ENCODE measurements at places on chromosomes 4 and X. TPM values are rescaled to one million over a fixed set of nuclear protein-coding genes. Genes with fewer than 3 reads are reported as not detected.

DNA sequence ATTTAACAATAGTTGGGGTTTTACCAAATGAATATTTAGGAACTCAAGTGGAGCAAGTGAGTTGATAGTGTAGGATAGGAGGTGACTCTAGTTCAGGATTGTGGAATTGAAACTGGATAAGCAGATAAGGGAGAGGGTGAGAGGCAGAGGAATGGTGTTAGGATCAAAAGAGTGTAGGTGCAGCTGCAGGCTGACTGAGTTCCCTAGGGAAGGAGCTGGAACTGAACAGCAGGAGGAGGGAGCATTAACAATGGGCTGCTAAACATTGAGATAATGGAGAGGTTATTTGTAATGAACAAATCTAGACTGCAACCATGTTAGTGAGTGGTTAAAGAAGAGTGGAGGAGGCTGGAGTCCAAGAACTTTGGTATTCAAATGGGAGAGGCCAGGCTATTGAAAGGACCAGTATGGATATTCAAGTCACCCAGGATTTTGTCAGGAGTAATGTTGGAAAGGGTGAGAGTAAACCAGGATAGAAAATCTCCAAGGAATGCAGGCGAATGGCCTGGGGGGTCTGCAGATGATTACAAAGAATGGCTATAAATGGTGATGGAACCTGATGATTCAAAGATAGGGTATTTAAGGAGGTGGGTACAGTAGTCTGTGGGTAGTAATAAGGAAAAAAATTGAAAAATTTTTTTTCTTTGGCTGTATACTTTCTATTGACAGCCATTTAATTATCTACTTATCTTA, 497.1 kb upstream of the TENM3 start:
- H3K36me3 ChIP-seq = no peaks in the 10 kb centered on the region
- H3K27me3 ChIP-seq = no peaks in the 10 kb centered on the region
- no peaks in the 10 kb centered on the region for H3K4me1 ChIP-seq
- no peak for DNase-seq
- no peak overlapping the region for H3K4me3 ChIP-seq
- no peak overlapping the region for H3K27ac ChIP-seq

- no peaks in the 10 kb centered on the region for H3K4me1 ChIP-seq
- no peaks in the 10 kb centered on the region for H3K36me3 ChIP-seq
- H3K27me3 ChIP-seq = no peaks in the 10 kb centered on the region
- no peak overlapping the region for H3K27ac ChIP-seq
- no peak overlapping the region for H3K4me3 ChIP-seq
These were observed 76.8 kb downstream of the EVC2 start for GRCh38 chr4:5631352-5632065.

DNA sequence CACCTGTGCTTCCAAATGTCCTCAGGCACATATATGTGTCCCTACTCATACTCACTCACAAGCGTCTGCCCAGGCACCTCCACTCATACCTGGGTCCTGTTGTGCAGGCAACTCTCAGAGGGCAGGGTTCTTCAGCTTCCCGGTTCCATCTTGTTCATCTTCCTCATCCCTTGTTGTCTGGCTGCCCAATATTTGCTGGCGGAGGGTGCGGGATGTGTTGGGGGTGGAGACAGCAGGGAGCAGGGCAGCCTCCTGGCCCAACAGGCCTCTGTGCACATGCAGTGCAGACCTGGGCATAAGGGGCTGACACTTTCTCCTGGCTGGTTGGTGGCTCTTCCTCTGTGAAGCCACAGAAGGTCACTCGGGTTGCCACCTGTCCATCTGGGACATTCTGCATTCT, 32.1 kb downstream of the NBDY start:
- peaks cover 19% of the 10 kb centered on the region for H3K4me1 ChIP-seq
- peak overlapping the region; percentile 21 for H3K27ac ChIP-seq
- no peaks in the 10 kb centered on the region for H3K36me3 ChIP-seq
- no peak for DNase-seq
- no peaks in the 10 kb centered on the region for H3K27me3 ChIP-seq

DNA sequence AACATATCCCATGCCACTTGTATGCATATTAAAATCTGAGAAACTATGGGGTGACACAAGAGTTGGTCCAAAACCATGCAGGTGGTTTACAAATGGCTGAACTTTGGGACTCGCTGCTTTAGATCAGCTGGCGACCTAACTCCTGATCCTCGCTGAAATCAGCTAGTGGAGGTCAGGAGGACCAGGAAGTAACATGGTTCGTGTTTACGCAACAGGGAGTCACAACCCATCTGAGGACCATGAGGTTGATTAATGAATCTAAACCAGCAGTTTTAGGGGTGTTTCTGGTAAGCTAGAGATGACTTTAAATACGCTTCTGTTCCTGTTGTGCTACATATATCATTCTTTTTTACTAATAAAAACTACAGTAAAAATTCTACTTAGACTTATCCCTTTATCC, 12.9 kb downstream of the TSPAN5 start:
- H3K36me3 ChIP-seq = no peaks in the 10 kb centered on the region
- H3K4me1 ChIP-seq = peaks cover 4% of the 10 kb centered on the region
- H3K27ac ChIP-seq = no peak overlapping the region

GRCh38 chrX:74578137-74578536, 36.3 kb downstream of the RLIM start:
- no peaks in the 10 kb centered on the region for H3K36me3 ChIP-seq
- no peak overlapping the region for H3K4me3 ChIP-seq
- DNase-seq = no peak
- no peak overlapping the region for H3K27ac ChIP-seq
- no peaks in the 10 kb centered on the region for H3K27me3 ChIP-seq

DNA sequence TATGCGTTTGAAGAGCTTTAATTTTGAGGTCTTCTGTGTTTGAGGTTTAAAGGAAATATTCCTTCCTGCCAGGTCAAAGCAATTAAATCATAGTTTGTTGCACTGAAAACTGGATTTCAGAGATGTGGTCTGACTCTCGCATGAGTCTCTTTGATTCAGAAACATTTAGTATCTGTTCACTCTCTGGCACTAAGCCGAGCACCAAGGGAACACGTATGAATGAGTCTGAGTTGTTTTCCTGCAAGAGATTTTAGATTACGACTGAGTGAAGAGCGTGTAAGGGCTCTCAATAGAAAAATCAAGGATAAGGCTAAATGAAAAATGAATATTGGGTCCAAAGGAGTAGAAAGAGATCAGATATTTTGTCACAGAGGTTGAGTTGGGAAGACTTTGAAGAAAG, 875.4 kb upstream of the PRKX start:
- H3K27me3 ChIP-seq = no peaks in the 10 kb centered on the region
- H3K27ac ChIP-seq = no peak overlapping the region
- no peaks in the 10 kb centered on the region for H3K4me1 ChIP-seq
- DNase-seq = no peak
- H3K36me3 ChIP-seq = no peaks in the 10 kb centered on the region
- no peak overlapping the region for H3K4me3 ChIP-seq

DNA sequence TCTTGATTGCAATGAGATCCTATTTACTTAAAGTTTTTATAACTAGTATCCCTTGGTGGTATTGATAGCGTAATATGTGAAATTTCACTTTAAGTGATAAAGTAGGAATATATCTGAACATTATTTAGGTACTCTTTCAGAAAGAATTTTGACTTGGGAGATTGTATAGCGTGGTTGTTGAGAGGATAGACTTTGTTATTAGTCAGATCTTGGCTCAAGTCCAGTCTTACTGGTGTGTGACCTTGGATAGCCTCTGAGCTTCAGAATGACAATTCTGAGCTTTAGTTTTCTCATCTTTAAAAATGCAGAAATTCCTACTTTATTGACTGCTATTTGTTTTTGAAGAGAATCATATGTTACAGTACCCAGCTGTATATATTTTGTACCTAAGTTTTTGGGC, 32.6 kb downstream of the DCK start:
- H3K36me3 ChIP-seq = no peaks in the 10 kb centered on the region
- H3K27me3 ChIP-seq = no peaks in the 10 kb centered on the region
- no peak for DNase-seq
- no peak overlapping the region for H3K4me3 ChIP-seq
- H3K27ac ChIP-seq = no peak overlapping the region
- H3K4me1 ChIP-seq = no peaks in the 10 kb centered on the region

- DNase-seq = no peak
- H3K27me3 ChIP-seq = no peaks in the 10 kb centered on the region
- no peaks in the 10 kb centered on the region for H3K4me1 ChIP-seq
These were observed 14.9 kb upstream of the ANKRD50 start for GRCh38 chr4:124727331-124727890.

- DNase-seq = peak; percentile 19
- H3K36me3 ChIP-seq = peaks cover 6% of the 10 kb centered on the region
- peak overlapping the region; percentile 100 for H3K27ac ChIP-seq
- peaks cover 16% of the 10 kb centered on the region for H3K4me1 ChIP-seq
These were observed 917 bp downstream of the MYL5 start for GRCh38 chr4:675036-675882.

GRCh38 chr4:66736606-66737005, 808.7 kb downstream of the CENPC start:
- DNase-seq = no peak
- no peaks in the 10 kb centered on the region for H3K4me1 ChIP-seq
- H3K4me3 ChIP-seq = no peak overlapping the region
- H3K27ac ChIP-seq = no peak overlapping the region
- H3K36me3 ChIP-seq = no peaks in the 10 kb centered on the region

- H3K4me3 ChIP-seq = no peak overlapping the region
- no peak overlapping the region for H3K27ac ChIP-seq
- no peaks in the 10 kb centered on the region for H3K36me3 ChIP-seq
- no peaks in the 10 kb centered on the region for H3K4me1 ChIP-seq
- no peak for DNase-seq
- no peaks in the 10 kb centered on the region for H3K27me3 ChIP-seq
These were observed 34.2 kb downstream of the VCX3A start for GRCh38 chrX:6500719-6501118.

- no peak overlapping the region for H3K27ac ChIP-seq
- DNase-seq = no peak
- no peaks in the 10 kb centered on the region for H3K4me1 ChIP-seq
These were observed 135.6 kb downstream of the STAG2 start for GRCh38 chrX:124097116-124097515.

DNA sequence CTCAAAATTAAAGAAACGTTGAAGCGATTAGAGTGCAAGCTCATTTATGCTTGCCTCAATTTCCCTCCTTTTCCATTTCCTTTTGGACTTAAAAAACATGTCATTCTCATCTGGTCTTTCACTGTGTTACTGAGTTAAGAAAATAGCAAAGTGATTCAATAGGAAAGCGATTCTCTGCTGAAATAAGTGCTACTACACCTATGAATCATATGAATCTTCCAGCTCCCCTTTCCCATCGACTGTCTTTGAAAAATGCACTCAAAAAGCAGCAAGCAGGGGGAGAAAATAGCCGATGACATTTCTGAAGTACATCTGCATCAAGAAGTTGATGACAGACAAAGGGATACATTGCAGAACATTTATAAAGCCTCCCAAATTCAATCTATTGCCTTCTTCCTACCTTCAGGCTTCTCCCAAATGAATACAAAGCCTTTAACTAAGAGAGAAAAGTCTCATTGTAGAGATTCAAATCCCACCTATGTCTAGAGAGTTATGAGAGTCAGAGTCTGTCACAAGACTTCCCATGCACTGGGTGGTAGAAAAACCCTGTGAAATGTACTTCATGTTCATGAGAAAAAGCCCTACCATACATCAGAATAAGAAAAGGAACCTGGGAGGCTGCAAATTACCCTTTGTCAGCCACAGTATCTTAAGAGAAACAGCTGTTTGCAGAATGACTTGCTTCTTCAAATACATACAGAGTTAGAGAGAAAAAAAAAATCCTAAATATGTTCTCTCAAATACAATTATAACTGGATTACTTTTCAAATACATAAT, 78.9 kb downstream of the MBNL3 start:
- H3K27me3 ChIP-seq = no peaks in the 10 kb centered on the region
- no peak overlapping the region for H3K4me3 ChIP-seq
- H3K4me1 ChIP-seq = no peaks in the 10 kb centered on the region

- no peak overlapping the region for H3K27ac ChIP-seq
- H3K27me3 ChIP-seq = no peaks in the 10 kb centered on the region
- DNase-seq = no peak
- H3K4me1 ChIP-seq = no peaks in the 10 kb centered on the region
These were observed 166.8 kb downstream of the TLL1 start for GRCh38 chr4:166039822-166040221.

- no peak overlapping the region for H3K27ac ChIP-seq
- no peaks in the 10 kb centered on the region for H3K27me3 ChIP-seq
- H3K4me3 ChIP-seq = no peak overlapping the region
These were observed 91.1 kb downstream of the PPP3CA start for GRCh38 chr4:101256222-101256621.

GRCh38 chr4:68751138-68751537, 64.7 kb upstream of the UGT2B10 start:
- no peaks in the 10 kb centered on the region for H3K27me3 ChIP-seq
- no peak for DNase-seq
- H3K27ac ChIP-seq = no peak overlapping the region
- no peaks in the 10 kb centered on the region for H3K36me3 ChIP-seq
- no peak overlapping the region for H3K4me3 ChIP-seq
- H3K4me1 ChIP-seq = no peaks in the 10 kb centered on the region

GRCh38 chrX:116009861-116010710, 160.5 kb upstream of the AGTR2 start:
- no peaks in the 10 kb centered on the region for H3K27me3 ChIP-seq
- H3K27ac ChIP-seq = no peak overlapping the region
- no peaks in the 10 kb centered on the region for H3K36me3 ChIP-seq
- no peak for DNase-seq
- no peak overlapping the region for H3K4me3 ChIP-seq
- H3K4me1 ChIP-seq = no peaks in the 10 kb centered on the region

DNA sequence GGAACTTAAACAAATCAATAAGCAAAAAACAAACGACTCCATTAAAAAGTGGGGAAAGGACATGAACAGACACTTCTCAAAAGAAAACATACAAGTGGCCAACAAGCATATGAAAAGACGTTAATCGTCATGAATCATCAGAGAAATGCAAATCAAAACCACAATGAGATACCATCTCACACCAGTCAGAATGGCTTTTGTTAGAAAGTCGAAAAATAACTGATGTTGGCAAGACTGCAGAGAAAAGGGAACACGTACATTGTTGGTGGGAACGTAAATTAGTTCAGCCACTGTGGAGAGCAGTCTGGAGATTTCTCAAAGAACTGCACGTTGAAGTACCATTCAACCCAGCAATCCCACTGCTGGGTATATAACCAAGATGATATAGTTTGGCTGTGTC, 23.7 kb downstream of the NEUROG2 start:
- H3K36me3 ChIP-seq = no peaks in the 10 kb centered on the region
- no peak overlapping the region for H3K27ac ChIP-seq
- H3K4me3 ChIP-seq = no peak overlapping the region

The C1QTNF7 gene
- not detected for total RNA-seq

The RTL3 gene
- not detected for total RNA-seq

The GAB1 gene
- 6.4 TPM for total RNA-seq

The ARFIP1 gene
- 18.1 TPM for total RNA-seq

The PI4K2B gene
- 32.3 TPM for total RNA-seq

The PAGE4 gene
- not detected for total RNA-seq
